ENCODE measurements at places on chromosomes 2 and 18.

- DNase-seq = peak; percentile 65
Measured at GRCh38 chr18:34159691-34160185, 65.0 kb downstream of the NOL4 start.

GRCh38 chr18:79904357-79905147 is 46.9 kb downstream of the SLC66A2 start:
- no peak for DNase-seq

- no peak for DNase-seq
Measured at GRCh38 chr2:201808027-201808426, 1.7 kb downstream of the CDK15 start.

DNA sequence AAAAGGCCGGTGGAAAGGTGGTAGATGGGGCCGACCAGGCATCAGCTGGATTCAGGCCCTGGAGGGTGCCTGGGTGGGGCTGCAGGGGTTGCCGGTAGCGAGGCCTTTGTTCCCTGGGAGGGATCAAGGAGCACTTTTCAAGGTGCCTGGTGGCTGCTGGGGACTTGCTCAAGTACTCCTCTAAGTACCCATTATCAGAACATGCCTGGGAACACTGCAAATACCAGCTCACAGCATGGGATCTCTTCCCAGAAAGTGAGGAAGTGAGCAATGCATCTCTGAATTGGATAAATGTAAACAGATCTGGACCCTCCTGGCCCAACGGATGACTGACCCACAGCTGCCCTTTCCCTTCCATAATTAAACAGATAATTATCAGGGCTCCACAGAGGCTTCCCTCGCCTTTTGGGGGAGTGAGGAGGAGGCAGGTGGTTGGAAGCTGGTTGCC is 210.5 kb downstream of the SH3RF3 start:
- DNase-seq = no peak

DNA sequence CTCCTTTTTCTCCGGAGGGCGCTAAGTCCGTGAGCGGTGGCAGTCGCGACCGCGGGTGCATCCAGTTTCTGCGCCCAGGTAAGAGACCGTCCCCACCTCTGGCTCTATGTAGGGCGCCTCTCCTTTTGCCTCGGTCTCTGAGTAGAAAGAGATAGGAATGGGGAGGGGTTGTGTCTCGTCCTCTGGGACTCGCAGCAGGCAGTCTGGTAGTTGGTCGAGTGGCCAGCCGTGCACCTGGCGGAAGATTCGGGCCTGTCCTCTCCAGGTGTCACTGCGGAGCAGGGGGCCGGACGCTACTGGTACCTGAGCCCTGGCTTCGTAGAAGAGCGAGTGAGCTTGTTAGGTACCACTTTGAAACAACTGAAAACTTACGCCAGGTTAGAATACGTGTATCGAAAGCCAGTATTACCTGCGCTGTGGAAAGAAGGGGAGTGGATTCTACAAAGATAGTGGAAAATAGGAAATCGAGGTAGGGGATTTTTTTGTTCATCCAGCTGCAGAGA is 403 bp downstream of the MAP2 start:
- DNase-seq = peak; percentile 39

GRCh38 chr2:33158482-33159003 is 211.8 kb downstream of the LTBP1 start:
- no peak for DNase-seq
